ENCODE measurements at places on chromosomes 11 and 22.

GRCh38 chr22:42138122-42138770 is 7.6 kb upstream of the CYP2D6 start:
- no peak for DNase-seq

- no peak for DNase-seq
Observed at GRCh38 chr11:78337554-78337924, 80.1 kb downstream of the GAB2 start.

DNA sequence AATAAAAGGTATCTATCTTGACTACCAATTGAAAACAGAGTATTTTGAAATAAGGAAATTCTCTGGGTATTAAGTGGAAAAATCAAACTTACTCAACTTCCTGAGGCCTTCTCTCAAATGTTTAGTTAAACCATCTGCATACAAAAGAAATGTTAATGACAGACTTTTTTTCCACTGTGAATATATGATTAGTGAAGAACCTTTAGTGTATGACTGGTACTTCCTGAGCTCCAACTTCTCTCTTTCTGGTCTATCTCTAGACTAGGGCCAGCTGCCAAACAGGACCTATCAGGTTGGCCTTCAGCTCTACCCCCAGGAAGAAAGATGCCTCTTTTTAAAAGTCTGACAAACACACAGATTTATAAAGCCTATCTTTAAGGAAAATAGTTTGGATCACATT is 68.8 kb upstream of the SCUBE2 start:
- DNase-seq: no peak

- no peak for DNase-seq
Observed at GRCh38 chr22:25511725-25512124, 52.8 kb upstream of the GRK3 start.

Measured in fibroblast of the conjunctiva (primary cell).